CD4-positive, alpha-beta T cell treated with Interleukin-4 for 4 hours (primary cell): ENCODE measurements at places on chromosomes 4 and X.

DNA sequence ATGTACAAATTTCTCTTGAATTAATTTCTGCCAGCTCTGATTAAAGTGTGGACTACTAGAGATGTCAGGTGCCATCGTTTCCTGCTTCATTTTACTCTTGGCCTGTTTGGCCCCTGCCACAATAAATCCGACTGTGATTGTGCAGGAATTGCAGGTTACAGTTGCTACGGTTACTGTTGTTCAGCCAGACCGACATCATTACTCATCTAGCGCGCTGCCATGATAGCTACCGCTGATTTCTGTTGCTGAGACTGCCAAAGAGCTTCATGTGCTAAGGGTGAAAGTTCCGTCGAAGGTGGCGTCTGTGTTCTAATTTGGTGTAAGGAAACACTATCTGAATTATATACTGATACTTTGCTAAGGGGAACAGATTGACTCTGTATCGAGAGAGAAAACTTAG, 22.1 kb downstream of the SLIT2 start:
- DNase-seq, result no peak

GRCh38 chr4:21248331-21248730, 548.1 kb downstream of the PACRGL start:
- no peak for DNase-seq

GRCh38 chrX:68090266-68090665, 343.0 kb downstream of the OPHN1 start:
- DNase-seq, result no peak

- no peak for DNase-seq
Measured at GRCh38 chr4:97349468-97350186, 793.6 kb downstream of the STPG2 start.

- DNase-seq, result no peak
Measured at GRCh38 chrX:101385795-101386541, at the start of gene BTK. BTK (minus strand) TSS chrX:101386191; CDS start chrX:101375284, 10,907 bp downstream.

- no peak for DNase-seq
Measured at GRCh38 chrX:128634754-128635153, 582.6 kb upstream of the ACTRT1 start.

DNA sequence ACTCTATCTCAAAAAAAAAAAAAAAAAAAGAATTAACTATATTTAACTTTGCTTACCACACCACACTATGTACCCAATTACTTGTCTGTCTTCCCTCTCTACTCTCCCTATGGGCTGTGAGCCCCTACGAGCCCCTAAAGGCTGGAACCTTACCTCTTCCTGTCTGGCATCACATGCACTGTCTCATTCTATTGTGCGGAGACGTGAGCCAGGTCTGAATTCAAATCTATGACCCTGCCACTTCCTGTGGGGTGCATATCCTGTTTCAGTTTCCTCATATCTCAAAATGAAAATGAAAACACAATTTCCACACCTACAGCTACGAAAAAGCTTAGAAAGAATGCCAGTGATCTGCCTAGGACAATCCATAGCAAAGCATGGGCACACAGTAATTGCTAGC, 42.9 kb upstream of the HS3ST1 start:
- DNase-seq, result peak; percentile 80

GRCh38 chrX:109393859-109394258, 88.0 kb downstream of the GUCY2F start:
- DNase-seq, result no peak

DNA sequence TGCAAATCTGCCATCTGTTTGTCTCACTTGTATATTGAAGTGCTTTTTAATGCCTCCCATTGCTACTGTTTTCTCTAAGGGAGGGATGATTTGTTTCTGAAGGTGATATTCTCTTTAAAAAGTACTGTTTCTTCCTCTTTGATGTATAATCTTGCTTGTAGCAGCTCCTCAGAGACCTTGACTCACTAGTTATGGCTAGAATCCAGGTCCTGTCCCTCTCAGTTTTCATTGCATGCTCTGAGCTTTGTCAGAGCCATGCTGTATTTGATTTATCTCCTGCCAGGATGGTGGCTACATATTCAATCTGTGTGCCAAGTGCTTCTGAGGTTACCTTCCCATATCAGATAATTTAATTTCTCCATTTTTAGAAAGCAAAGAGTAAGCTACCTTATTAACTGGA, 56.0 kb downstream of the GLUD2 start:
- DNase-seq, result no peak

DNA sequence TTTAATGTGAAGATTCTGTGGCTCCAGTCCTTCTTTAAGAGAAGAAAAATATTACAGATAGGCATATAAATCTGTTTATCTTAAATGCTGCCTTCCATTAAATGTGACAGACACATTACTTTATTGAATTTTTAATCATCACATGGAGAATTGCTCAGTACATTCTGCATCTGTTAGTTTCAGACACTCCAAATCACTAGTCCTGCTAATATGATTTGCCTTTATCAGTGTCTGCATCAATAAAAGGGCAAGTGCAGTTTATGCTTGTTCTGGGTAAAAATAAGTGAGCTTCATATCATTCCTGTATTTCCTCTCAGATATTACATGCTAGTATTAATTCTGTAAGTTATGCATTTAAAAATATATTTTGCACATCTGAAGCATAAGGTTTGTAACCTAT, 666.4 kb downstream of the TECRL start:
- DNase-seq, result no peak

GRCh38 chrX:2549876-2550275, 49.1 kb upstream of the DHRSX start:
- no peak for DNase-seq

DNA sequence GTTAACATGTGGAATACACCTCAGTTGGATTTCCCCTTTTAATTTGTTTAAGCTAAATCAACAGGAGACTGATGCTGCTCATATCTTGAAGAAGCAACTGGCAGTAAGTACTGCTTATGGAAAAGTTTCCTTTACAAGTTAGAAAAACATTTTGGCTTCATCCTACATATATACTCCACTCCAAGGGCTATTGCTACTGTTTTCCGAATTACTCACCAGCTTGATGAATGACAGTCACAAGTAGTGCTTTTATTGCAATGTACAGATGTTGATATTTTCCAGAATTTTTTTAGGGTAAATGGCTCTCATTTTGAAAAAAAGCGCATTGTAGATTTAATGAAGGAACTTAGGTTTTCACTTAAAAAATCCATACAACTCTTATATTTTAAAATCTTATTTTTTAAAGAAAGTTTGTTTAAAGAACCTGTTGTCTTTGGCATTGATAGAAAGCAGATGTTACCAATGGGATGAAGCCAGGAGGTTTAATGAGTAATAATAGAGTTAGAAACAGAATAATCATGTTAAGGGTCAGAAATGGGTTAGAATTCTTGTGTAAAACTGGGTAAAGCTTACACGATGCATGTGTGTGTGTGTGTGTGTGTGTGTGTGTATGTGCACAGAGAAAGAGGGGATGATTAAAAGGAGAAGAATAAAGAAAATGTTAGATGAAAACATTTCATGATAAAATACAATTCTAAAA, 272.9 kb downstream of the CFAP299 start:
- no peak for DNase-seq

DNA sequence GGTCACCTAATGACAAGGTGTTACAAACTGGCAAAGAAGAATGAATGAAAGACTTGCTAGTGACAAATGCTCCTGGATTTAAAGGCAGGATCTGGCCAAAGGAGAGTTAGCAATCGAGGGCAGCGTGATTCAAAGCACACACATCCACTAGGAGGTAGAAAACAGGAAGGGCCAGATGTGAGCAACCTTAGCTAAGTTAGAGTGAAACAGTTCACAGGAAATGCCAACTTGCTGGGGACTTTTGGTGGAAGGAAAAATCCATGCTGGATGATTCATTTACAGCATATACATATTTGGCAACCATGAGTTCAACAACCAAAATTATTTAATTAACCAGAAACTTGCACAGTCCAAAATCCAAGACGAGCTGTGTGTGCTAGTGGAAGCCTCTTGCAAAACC, 276.9 kb downstream of the PTTG2 start:
- DNase-seq, result no peak

- no peak for DNase-seq
Measured at GRCh38 chrX:72685810-72686456, 28.2 kb downstream of the PHKA1 start.

GRCh38 chr4:40349561-40350198, 14.5 kb downstream of the CHRNA9 start:
- no peak for DNase-seq

DNA sequence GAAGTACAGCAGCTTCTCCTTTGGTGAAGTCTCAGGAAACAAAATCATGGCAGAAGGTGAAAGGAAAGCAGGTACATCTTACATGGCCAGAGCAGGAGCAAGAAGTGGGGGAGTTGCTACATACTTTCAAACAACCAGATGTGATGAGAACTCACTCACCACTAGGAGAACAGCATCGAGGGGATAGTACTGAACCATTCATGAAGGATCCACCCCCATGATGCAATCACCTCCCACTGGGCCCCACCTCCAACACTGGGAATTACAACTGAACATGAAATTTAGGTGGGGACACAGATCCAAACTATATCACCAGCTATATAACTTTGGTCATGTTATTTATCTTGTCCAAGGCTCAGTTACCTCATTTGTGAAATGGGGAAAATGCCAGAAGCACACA, 159.4 kb downstream of the OPHN1 start:
- no peak for DNase-seq

GRCh38 chr4:83219344-83220331, 65.0 kb downstream of the COQ2 start:
- DNase-seq, result peak; percentile 46

DNA sequence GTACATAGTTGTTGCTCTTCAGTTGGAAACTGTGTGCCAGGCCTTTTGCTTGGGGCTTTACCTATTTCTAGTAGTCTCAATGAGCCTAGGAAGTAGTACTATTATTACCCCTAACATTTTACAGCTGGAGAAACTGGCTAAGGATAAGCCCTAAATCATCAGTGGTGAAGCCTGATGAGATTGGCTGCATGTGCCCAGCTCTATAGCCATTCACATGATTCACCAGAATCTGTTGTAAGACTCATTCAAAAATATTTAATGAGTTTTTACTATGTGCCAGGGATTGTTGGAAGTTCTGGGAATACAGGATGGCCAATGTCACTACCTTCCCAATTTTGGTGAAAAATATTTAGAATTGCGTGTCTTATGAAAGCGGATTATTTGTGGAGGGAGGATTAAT, 2.8 kb downstream of the KIT start:
- DNase-seq, result no peak

DNA sequence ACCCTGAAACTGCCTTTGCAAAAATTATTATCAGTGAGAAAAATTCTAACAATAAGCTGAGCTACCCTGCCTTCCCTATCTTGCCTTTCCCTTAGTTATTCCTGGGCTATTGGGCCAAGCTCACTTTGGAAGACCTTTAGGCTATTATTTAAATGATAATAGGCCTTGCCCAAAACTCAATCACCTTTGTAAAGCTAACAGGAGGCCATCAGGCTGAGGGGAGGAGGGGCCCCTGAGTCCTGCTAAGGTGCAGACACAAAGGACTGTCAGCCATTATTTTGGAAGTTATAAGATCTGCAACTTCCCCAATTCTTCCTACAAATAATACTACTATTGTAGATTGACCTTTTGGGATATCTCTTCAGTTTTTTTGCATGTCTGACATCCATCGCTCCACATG, 278.8 kb upstream of the DIAPH2 start:
- no peak for DNase-seq

- DNase-seq, result no peak
Measured at GRCh38 chr4:30454504-30454903, 265.7 kb upstream of the PCDH7 start.

DNA sequence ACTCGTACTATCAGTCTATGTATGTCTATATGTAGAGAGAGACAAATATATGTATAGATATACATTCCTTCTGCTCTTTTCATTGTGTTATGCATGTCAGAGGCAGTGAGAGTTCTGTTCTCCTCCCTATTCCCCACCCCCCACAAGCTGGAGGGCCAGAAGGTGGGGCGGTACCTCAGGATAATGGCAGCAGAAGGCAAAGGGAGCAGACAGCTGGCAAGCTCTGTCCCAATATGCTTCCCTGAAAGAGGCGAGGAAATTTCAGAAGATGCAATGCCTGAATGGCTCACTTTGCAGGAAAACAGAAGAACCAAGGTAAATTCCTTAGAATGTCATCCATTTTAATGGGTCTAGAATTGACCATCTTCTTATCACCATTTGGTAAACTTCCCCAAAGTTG, 114.4 kb downstream of the NAA11 start:
- no peak for DNase-seq

DNA sequence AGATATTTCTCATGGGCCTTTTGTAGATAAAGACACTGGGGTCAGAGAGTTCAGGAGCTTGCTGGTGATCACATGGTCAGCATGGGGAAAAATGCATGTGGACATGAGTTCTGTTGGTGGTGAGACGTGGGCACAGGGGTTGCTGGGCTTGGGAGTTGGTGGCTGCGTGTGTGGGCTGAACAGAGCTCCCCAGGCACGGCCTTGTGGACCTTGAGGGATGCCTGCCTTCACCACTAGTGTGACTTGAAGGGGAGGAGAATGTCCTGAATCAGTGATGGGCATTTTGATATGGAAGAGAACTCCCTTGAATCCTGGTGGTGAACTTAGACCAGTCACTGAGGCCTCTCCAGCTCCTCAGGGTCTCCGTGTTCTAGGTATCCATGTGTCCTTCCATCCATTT, 8.9 kb downstream of the CD99 start:
- no peak for DNase-seq

DNA sequence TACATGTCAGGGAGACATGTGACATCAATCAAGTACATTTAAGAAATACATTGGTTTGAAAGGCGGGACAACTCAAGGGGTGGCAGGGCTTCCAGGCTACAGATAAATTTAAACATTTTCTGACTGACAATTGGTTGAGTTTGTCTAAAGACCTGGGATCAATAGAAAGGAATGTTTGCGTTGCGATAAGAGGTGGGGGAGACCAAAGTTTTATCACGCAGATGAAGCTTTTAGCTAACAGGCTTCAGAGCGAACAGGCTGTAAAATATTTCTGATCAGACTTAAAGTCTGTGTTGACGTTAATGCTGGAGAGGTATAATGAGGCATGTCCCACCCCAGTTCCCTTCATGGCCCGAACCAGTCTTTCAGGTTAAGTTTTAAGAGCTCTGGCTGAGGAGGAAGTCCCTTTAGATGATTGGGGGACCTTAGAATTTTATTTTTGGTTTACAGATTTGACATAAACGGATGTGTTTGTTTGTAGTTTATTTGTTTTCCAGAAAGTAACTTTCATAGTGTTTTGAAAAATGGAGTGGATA, 346.7 kb upstream of the RASGEF1B start:
- no peak for DNase-seq

GRCh38 chrX:136692271-136692670, 44.3 kb downstream of the CD40LG start:
- DNase-seq, result no peak

DNA sequence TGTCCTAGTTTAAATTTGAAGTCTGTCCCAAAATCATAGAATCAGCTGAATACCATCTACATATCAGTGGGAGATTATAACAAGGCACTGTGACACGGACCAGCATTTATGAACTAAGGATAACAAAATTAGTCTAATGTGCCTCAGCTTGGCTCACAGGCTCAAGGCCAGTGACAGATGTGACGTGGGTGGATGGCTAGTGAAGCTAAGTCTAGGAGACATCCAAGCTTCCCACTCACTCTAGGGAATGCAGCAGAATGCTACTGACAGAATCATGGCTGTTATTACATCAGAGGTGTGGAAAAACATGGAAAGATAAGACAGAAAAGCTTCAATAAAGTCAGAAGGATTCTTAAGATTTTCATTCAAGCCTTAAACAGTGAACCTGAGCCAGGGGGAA, 329.9 kb downstream of the NAF1 start:
- no peak for DNase-seq
